ENCODE measurements at places on chromosomes 4 and X. TPM values are rescaled to one million over a fixed set of nuclear protein-coding genes. Genes with fewer than 3 reads are reported as not detected.
A peak's percentile ranks its signal among the peaks of the same experiment; 100 is the strongest.

Gene SSX4
- not detected for total RNA-seq

Gene SNX25
- 24.2 TPM for total RNA-seq

Gene TSPAN7
- 12.3 TPM for total RNA-seq

DNA sequence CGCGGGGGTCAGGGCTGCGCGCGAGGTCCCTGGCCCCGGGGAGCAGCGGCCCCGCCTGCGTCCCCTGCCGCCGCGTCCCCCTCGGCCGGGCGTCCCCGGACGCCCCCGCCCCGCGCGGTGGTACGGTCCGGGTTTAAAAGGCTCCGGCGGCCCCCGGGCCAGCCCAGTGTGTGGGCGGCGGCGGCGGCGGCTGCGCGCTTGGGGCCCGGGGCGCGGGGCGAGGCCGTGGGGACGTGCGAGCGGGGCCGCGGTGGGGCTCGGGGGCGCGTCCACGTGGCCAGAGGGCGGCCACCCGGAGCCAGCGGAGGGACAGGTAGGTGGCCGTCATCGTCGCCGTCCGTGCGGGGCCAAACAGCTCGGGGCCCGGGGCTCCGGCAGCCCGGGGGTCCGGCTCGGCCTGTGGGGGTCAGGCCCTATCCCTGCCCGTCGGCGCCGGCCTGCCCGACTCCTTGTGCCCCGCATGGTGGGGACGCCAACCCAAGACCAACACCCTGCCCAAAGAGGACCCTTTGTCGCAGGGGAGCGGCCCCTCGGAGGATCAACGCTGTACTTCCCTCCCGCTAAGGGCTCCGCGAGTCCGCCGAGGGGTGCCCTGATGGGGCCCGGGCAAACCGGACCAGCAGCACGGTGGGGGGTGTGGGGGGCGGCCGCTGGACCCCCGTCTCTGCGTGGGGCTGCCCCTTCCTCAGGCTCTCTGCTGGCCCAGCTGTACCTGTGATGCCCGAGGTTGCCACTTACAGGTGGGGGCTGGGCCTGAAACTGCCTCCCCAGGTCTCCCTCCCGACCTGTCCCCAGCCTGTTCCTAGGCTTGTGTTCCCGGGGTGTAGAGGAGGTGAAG lies at the start of gene PLXNA3:
Gene PLXNA3, plus strand, starts transcription at position 166 of the 838 bp plus-strand sequence. CDS start 1,903 bp downstream, outside the sequence.
- peak; percentile 74 for DNase-seq

- DNase-seq, result no peak
Measured at GRCh38 chr4:27223326-27223725, 362.7 kb downstream of the STIM2 start.

- peak; percentile 77 for DNase-seq
Measured at GRCh38 chr4:118280501-118281218, 72.1 kb downstream of the PRSS12 start.

DNA sequence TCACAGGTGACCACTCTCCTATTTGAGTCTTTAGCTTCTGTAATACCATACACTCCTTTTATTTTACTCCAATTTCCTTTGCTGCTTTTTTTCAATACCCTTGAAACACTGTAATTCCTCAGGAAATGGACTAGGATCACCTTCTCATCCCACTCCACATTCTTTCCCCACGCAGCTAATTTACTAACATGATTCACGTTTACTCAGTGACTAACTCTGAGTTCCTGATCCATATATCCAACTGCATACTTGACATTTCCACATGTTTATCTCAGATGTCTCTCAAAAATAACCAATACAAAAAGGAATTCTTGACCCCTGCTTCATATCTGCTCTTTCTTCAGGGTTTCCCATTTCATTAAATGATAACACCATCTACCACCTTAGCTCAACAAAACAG lies 19.9 kb downstream of the RPS6KA6 start:
- DNase-seq, result no peak

- DNase-seq, result peak; percentile 14
Measured at GRCh38 chr4:10656988-10657387, 27.6 kb downstream of the CLNK start.

- no peak for DNase-seq
Measured at GRCh38 chrX:43876680-43877079, 5.6 kb downstream of the MAOB start.

Measured in hepatocyte (in vitro differentiated cells).